ENCODE measurements at places on chromosomes 2 and 18.

GRCh38 chr2:193843675-193844074 lies 1648.9 kb upstream of the TMEFF2 start:
- no peak for DNase-seq

- peak; percentile 71 for DNase-seq
Observed at GRCh38 chr2:234974501-234975385, 22.9 kb downstream of the SH3BP4 start.

- no peak for DNase-seq
Observed at GRCh38 chr2:112166806-112167499, 28.8 kb downstream of the FBLN7 start.

GRCh38 chr2:220419647-220420046 lies 792.2 kb downstream of the SLC4A3 start:
- peak; percentile 2 for DNase-seq

DNA sequence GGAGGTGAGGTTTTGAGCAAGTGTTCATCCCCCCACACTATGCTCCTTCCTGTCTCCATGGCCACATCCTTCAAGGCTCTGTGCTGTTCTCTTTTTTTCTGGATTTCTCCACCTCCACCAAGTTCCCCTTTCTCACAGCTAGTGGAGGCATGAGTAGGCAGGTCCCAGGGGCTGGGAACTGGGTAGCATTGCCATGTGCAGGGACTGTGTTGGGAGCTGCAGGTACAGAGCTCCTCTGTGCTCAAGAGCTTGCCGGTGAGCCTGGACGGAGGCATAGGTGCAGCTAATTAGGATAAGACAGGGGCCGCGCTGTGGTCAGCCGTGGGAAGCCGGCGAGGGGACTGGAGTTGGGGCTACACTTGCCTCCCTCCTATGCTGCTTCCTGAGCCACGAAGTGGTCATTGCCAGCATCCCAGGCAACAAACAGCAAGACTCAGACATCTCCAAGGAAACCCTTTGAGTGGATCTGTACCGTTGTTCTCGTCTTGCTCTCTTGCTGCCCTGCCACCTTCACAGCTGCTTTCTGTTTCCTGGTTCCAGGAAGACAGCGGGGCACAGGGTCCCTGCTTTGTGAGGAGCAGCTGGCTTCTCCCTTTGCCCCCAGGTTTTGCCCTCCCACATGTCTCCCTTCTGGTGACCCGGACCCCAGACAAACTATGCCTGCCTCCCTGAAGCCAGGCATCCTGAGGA lies 36.9 kb downstream of the ATOH8 start:
- DNase-seq: no peak

DNA sequence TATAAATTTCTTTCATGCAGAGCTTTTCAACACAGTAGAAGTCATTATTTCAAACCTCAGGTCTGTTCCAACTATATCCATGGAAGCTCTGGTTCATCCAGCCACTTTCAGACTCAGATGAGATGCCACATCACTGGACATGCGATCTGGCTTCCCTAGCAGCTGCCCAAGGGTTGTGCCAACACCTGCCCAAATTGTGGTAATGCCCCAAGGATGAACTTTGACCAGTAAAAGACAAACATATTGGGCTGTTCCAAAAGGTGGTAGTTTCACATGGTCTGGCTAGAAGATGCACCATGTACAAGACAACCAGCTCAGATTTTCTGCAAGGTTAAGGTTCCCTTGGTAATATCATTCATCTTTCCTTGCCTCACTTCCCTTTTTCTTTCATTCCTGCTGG lies 101.9 kb downstream of the THADA start:
- DNase-seq: no peak

DNA sequence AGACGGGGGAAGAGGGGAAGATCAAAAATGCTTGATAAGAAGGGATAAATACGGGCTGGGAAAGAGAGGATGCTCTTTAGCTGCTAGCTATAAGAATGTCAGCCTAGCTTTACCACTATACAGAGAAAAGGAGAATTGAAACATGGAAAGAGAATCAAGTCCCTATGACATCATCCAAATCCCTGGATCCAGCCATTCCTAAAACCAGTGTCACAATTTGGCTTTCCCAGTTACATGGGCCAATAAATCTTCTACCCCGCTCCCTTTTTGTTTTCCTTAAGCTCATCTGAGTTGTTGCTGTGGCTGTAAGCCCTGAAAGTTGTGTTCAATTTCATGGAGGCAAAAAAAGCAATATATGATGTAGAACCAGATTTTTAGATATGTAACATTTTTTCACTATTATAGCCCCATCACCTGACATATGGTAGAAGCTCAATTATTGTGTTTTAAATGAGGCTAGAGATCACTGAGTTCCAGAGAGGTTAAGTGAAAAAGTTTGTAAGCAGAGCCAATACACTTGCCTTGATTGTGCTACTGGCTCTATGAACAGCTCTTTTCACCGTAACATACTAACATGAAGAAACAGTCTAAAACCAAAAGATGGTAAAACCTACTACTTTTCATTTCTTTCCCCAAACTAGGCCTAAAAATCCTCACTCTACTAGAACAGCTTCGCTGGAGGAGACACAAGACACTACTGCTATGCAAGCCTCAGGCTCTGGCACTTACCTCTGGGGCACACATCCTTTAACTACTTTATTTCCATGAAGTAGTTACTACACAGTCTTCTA lies 4.3 kb downstream of the HNRNPLL start:
- DNase-seq: no peak

GRCh38 chr2:7977981-7978380 lies 703.9 kb upstream of the ID2 start:
- DNase-seq: no peak

- DNase-seq: no peak
Observed at GRCh38 chr18:79573921-79574491, 105.6 kb upstream of the CTDP1 start.

- no peak for DNase-seq
Observed at GRCh38 chr2:68388358-68388757, 23.3 kb downstream of the PLEK start.

- DNase-seq: peak; percentile 60
Observed at GRCh38 chr2:151032741-151033191, 228.9 kb downstream of the RBM43 start.

GRCh38 chr2:67945056-67945455 lies 117.7 kb downstream of the C1D start:
- no peak for DNase-seq
